ENCODE measurements at places on chromosomes 2 and 18.

GRCh38 chr2:12044857-12045256, 298.4 kb downstream of the LPIN1 start:
- H3K4me1 ChIP-seq: peaks cover 44% of the 10 kb centered on the region
- no peaks in the 10 kb centered on the region for H3K27me3 ChIP-seq
- H3K36me3 ChIP-seq: no peaks in the 10 kb centered on the region
- H3K4me3 ChIP-seq: no peak overlapping the region

- no peaks in the 10 kb centered on the region for H3K4me1 ChIP-seq
- H3K27me3 ChIP-seq: no peaks in the 10 kb centered on the region
- H3K36me3 ChIP-seq: no peaks in the 10 kb centered on the region
Observed at GRCh38 chr18:61883547-61883946, 9.3 kb downstream of the RNF152 start.

DNA sequence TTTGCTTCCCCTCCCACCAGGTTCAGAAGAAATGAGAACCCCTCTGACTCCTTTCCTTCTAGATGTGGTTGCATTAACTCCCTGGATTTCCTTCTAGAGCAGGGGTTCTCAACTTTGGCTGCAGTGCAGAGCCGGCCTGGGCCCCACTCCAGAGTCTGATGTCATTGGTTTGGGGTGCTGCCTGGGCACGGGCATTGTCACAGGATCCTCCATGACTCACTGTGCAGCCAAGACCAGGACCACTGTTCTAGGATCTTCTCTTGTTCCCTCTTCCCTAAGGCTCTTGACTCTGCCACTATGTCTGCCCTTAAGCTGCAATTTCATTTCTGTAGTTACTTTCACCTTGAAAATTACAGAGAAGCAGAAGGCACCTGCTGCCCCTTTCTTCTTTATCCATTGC, 31.8 kb downstream of the TBC1D8 start:
- H3K4me1 ChIP-seq: no peaks in the 10 kb centered on the region
- H3K27ac ChIP-seq: no peak overlapping the region
- H3K36me3 ChIP-seq: no peaks in the 10 kb centered on the region
- no peaks in the 10 kb centered on the region for H3K27me3 ChIP-seq
- no peak for DNase-seq

GRCh38 chr2:217105733-217106649, 246.1 kb upstream of the TNP1 start:
- H3K27me3 ChIP-seq: no peaks in the 10 kb centered on the region
- no peaks in the 10 kb centered on the region for H3K4me1 ChIP-seq
- H3K27ac ChIP-seq: no peak overlapping the region
- H3K36me3 ChIP-seq: no peaks in the 10 kb centered on the region
- no peak overlapping the region for H3K4me3 ChIP-seq

DNA sequence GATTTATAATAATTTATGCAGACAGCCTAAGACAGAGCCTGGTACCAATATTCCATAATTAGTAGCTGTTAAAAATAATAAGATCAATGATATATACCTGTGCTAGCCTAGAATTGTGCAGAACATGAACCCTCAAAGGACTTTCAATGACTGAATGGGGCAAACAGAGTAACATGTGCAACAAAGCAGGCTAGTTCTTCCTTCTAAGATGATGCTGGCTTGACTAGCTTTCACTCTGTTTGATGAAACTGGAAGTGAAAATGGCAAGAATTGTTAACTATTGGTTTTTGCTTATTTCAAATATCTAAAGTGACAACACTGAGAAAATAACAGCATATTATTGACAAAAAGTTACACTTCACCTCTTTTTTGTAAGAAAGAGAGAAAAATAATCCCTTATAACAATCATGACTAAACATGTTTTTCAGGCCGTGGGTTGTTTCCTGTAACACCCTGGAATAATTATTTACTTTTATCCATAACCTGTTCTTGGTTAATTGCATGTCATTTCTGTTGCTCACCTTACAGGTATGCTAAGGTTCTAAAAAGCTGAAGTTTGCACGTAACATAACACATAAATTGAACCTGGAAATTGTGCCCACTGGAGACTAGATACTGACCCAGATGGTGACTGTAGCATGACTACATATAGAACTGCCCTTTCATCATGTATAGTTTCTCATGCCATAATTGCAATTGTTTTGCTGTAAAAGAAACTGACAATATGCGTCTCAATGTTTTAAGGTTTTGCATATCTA, 108.7 kb downstream of the C18orf54 start:
- H3K27me3 ChIP-seq: no peaks in the 10 kb centered on the region
- no peak for DNase-seq
- no peaks in the 10 kb centered on the region for H3K4me1 ChIP-seq
- no peak overlapping the region for H3K27ac ChIP-seq
- no peaks in the 10 kb centered on the region for H3K36me3 ChIP-seq
- H3K4me3 ChIP-seq: no peak overlapping the region

- H3K27me3 ChIP-seq: no peaks in the 10 kb centered on the region
- no peak overlapping the region for H3K27ac ChIP-seq
- no peaks in the 10 kb centered on the region for H3K4me1 ChIP-seq
- no peak for DNase-seq
- H3K4me3 ChIP-seq: no peak overlapping the region
Observed at GRCh38 chr2:110173523-110173922, 31.3 kb downstream of the NPHP1 start.

- no peak overlapping the region for H3K27ac ChIP-seq
- DNase-seq: no peak
- H3K36me3 ChIP-seq: no peaks in the 10 kb centered on the region
- H3K4me3 ChIP-seq: no peak overlapping the region
Observed at GRCh38 chr2:143841935-143842334, 678.0 kb downstream of the ZEB2 start.

GRCh38 chr2:233060501-233060979, 398 bp downstream of the INPP5D start:
- peaks cover 21% of the 10 kb centered on the region for H3K36me3 ChIP-seq
- peak overlapping the region; percentile 81 for H3K27ac ChIP-seq
- H3K4me3 ChIP-seq: peak overlapping the region; percentile 97
- no peaks in the 10 kb centered on the region for H3K27me3 ChIP-seq
- no peak for DNase-seq

GRCh38 chr2:40034801-40035200, 255.7 kb upstream of the THUMPD2 start:
- no peak for DNase-seq
- no peak overlapping the region for H3K4me3 ChIP-seq
- no peaks in the 10 kb centered on the region for H3K27me3 ChIP-seq
- no peaks in the 10 kb centered on the region for H3K36me3 ChIP-seq

Measured in CD4-positive, alpha-beta T cell (primary cell).